ENCODE measurements at places on chromosomes 2 and 18. TPM values are rescaled to one million over a fixed set of nuclear protein-coding genes. Genes with fewer than 3 reads are reported as not detected.

POMC gene
- polyA plus RNA-seq = 0.33 TPM

GREB1 gene
- polyA plus RNA-seq = 0.06 TPM

EPHA4 gene
- 16.4 TPM for polyA plus RNA-seq

SOX11 gene
- polyA plus RNA-seq = 1.2 TPM

WDR54 gene
- 24.3 TPM for polyA plus RNA-seq

PARD6G gene
- polyA plus RNA-seq = 1.0 TPM

SS18 gene
- polyA plus RNA-seq = 113 TPM

CCDC178 gene
- not detected for polyA plus RNA-seq

CAMKMT gene
- 11.6 TPM for polyA plus RNA-seq

IL36B gene
- polyA plus RNA-seq = not detected

MEIS1 gene
- 51.6 TPM for polyA plus RNA-seq

CDKL4 gene
- polyA plus RNA-seq = 0.18 TPM

TMEM200C gene
- 0.10 TPM for polyA plus RNA-seq

MYO7B gene
- not detected for polyA plus RNA-seq

EGR4 gene
- not detected for polyA plus RNA-seq

KCNE4 gene
- 17.8 TPM for polyA plus RNA-seq

BOLL gene
- not detected for polyA plus RNA-seq

BMP10 gene
- not detected for polyA plus RNA-seq

GKN1 gene
- polyA plus RNA-seq = not detected

M1AP gene
- not detected for polyA plus RNA-seq

SERPINB12 gene
- not detected for polyA plus RNA-seq

CHRNG gene
- not detected for polyA plus RNA-seq

CCDC141 gene
- polyA plus RNA-seq = 0.05 TPM

PLGLB1 gene
- polyA plus RNA-seq = 0.41 TPM

NT5DC4 gene
- polyA plus RNA-seq = not detected

KLHL30 gene
- 0.02 TPM for polyA plus RNA-seq

RAB6D gene
- polyA plus RNA-seq = 0.06 TPM

CGREF1 gene
- 1.9 TPM for polyA plus RNA-seq

MYO3B gene
- polyA plus RNA-seq = 0.06 TPM
